ENCODE measurements at places on chromosomes 4 and X.
A peak's percentile ranks its signal among the peaks of the same experiment; 100 is the strongest.

DNA sequence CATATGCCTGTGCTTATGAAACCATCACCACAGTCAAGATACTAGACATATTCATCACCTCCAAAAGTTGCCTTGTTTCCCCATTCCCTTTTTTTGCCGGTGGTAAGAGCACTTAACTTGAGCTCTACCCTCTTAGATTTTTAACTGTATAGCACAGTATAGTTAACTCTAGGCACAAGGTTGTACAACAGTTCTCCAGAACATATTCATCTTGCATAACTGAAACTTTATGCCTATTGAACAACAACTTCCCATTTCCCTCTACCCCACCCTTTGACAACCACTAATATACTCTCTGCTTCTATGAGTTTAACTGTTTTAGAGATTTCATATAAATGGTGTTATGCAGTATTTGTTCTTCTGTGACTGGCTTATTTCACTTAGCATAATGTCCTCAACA is 119.3 kb downstream of the ASB9 start:
- no peak for DNase-seq

DNA sequence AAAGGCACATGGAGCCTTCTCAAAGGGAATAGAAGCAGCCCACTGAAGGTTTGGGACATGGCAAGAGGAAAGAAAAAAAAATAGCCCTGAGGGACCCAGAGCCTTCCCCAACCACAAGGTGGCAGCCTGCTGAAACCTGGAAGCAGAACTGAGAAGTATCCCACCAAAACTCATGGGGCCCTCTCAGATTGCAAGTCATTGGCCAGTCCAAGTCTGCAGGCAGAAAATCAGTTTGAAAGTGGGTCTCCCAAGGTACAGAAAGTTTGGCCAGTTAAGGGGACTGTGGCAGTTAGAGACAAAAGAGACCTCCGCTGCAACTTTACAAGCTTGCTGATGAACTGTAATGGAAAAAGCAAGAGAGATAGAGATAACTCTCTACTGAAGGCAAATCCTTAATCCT is 155.8 kb downstream of the ANTXR2 start:
- DNase-seq: peak; percentile 22

- no peak for DNase-seq
These were observed 77.4 kb downstream of the MTMR1 start for GRCh38 chrX:150770623-150771022.

DNA sequence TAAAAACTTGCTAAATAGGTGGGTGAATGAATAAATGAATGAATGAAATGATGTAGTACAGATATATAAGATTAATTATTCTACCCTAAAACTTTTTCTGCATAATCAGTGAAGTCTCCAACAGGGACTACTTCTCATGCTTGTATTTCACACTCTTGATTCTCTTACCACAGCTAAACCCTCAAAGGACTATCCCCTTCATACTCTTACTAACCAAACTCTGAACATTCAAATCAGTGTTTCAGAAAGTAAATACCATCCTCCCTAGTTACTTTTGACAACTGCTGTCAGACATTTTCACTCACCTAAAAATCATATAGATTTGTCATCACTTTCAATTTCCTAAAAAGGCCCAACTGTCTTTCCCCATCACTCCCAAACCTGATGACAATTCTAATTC is 234.3 kb upstream of the HHIP start:
- DNase-seq: no peak

- no peak for DNase-seq
These were observed 390.3 kb downstream of the SPRY1 start for GRCh38 chr4:123786920-123787319.

- DNase-seq: no peak
These were observed 85.1 kb upstream of the LCORL start for GRCh38 chr4:18106620-18107019.

DNA sequence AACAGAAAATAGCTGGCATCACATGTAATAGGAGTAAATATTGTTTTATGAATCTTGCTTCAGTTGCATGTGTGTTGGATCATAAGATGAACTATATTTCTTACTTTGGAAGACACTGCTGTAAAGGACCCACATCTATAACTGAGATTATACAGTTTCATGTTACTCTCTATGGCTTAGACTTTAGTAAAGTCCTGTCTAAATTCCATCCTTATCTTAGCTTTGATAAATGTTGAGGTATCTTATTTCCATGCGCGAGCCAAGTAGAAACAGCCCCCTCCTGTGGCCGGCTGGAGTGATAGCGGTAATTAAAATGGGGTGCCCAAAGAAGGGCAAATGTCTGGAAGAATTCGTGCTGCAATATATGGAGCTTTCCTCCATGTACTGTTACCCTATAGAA is 43.0 kb downstream of the CCDC158 start:
- no peak for DNase-seq

- DNase-seq: no peak
These were observed 9.0 kb upstream of the NSG1 start for GRCh38 chr4:4377732-4378460.

DNA sequence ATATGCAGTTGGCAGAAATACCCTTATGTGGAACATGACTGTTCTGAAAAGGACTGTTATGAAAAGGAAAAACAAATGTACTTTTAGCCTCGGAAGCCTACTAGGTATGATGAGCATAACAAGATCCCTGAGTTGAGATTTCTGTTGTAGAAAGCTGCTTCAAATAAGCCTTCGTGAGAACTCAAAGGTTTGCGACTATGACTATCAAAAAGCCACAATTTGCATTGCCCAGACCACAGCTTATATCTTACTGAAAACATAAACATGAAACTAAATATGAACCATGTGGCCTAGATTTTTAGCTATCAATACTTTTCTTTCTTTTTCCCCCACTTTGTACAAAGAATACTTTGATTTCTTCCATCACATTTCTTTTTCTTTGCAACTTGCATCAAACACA is 398.2 kb upstream of the LCORL start:
- DNase-seq: no peak

DNA sequence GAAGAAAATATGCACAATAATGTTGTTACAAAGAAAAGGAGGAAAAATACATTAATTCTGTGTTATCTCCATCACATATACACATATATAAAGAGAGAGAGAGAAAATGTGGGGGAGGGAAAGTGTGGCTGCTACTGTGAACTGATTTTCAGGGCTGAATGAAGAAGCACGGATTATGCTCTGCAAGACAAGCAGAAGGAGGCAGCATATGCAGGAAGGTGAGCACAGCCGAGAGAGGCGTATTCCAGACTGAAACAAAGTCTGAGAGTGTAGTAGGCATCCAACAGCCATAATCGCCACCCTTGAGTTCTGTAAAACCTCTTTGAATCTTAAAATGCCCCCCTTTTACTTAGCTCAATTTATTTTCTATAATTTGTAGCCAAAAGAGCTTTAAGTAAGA is 1081.8 kb upstream of the GRID2 start:
- no peak for DNase-seq

- no peak for DNase-seq
These were observed 18.5 kb upstream of the TET2 start for GRCh38 chr4:105128208-105128607.

GRCh38 chrX:107445146-107445545 is 4.3 kb upstream of the FRMPD3 start:
- DNase-seq: no peak

- DNase-seq: no peak
These were observed 330.1 kb downstream of the BMPR1B start for GRCh38 chr4:95087657-95088455.

GRCh38 chrX:24378706-24379105 is 18.3 kb downstream of the SUPT20HL1 start:
- DNase-seq: no peak

GRCh38 chr4:43458293-43458692 is 565.8 kb downstream of the GRXCR1 start:
- no peak for DNase-seq

GRCh38 chrX:140274811-140275525 is 229.9 kb downstream of the SOX3 start:
- DNase-seq: no peak

- no peak for DNase-seq
These were observed 25.6 kb upstream of the TEX13C start for GRCh38 chrX:125293850-125294780.

DNA sequence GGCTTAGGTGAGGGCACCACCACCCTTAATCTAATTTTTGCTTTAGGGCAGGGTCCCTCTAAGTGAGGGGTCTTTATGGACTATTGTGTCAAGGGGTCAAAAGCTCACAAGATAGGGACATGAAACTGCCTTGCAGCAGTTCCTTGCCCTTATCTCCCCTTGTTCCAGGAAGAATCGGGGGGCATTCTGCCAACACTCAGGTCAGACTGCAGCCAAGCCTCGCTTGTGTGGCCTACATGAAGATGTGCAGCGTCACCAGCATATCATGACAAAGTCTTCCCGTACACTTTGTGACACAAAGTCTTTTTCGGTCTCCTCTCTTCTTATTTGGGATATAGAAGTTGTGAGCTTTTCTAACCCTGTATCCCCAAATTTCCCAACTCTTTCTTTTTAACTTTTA is 17.5 kb upstream of the USP9X start:
- no peak for DNase-seq

DNA sequence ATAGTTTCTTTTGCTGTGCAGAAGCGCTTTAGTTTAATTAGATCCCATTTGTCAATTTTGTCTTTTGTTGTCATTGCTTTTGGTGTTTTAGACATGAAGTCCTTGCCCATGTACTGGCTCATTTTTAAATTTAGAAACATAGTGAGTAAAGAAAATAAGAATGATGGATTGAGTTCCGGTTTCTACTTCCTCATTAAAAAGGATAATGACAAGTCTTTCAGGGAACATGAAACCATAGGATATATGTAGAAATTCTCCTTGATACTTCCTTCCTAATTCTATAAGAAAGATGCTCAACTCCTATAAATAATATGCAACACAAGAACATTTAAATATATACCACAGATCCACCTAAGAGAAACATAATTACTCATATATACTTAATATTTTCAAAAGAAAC is 240.9 kb downstream of the BANK1 start:
- no peak for DNase-seq

DNA sequence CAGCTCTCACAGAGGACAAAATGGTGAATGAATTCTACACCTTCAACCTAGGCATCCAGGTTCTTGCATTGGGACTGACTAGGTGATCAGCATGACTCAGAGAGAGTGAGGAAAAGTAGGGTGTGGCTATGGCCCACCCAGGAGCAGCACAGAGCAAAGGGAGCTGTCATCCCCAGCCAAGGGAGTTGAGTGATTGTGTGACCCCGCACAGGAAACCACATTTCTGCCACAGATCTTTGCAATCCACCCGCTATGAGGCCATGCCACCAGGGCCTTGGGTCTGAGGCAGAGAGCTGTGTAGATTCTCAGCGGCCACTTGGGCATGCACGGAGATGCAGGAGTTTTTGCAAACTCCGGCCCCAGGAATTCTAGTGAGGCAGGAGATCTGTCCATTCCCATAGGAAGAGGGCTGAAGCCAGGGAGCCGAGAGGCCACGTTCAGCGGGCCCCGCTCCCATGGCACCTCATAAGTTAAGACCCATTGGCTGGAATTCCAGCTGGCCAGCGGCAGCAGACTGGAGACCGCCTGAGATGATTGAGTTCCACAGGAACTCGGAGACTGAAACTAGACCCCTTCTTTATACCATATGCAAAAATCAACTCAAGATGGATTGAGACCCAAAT is 75.9 kb downstream of the NAA11 start:
- no peak for DNase-seq

- DNase-seq: no peak
These were observed 206.8 kb downstream of the CHRDL1 start for GRCh38 chrX:110588853-110589252.

GRCh38 chr4:136818811-136819330 is 713.4 kb downstream of the PCDH18 start:
- DNase-seq: no peak

- DNase-seq: no peak
These were observed 561.5 kb downstream of the ANKRD50 start for GRCh38 chr4:124151031-124151430.

DNA sequence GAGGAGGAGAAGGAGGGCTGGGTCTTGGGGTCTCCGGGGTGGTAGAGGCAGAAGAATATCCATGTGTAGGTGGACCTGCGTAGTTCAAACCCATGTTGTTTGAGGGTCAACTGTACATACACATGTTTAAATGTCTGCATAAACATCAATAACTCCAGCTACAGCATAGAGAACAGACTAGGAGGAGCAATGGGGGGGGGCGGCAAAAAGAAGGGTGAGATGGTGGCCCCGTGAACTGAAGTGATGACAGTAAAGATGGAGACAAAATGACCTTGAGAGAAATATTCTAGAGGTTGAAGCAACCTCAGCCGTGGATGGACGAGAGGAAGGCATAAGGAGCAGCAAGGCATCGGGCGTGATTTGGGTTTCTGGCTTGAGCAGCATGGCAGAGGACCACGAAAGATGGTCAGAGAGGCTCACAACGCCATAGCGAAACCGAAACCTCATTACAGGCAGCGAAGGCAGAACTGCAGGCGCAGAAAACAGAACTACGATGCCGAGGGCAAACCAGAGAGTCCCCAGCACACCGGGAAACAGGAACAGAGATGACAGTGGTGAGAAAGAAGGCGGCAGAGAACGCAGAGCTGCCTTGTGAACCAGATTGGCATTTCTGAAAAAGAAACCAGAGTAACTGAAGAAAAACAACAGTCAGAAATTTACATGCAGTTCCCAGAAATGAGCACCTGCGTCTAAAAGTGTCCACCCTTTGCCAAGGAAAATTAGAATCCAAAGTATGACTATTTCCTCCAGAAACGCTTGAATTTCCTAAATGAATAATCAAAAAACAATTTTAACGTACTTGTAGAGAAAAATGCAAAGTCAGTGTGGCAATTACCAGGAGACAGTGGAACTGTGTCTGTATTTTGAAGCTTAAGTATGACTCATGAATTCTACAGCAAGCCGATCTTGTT is 50.3 kb upstream of the ENPP6 start:
- peak; percentile 59 for DNase-seq

DNA sequence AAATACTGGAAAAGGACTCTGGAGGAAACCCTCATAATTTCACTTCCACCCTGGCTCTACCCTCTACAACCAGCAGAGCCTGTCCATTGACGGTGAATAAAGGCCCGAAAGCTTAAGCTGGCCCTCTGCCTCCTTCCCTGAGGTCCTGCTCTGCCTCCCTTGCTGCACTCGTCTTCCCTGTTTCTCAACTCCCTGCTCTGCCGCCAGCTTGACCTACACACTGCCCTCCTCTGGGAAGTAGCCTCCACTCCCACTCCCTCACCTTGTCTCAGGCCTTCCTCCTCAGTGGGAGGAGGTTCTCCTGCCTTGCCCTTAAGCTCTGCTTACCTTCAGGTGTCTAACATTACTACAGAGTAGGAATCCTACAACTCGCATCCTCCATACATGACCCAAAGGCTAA is 608.6 kb upstream of the NR3C2 start:
- DNase-seq: no peak

DNA sequence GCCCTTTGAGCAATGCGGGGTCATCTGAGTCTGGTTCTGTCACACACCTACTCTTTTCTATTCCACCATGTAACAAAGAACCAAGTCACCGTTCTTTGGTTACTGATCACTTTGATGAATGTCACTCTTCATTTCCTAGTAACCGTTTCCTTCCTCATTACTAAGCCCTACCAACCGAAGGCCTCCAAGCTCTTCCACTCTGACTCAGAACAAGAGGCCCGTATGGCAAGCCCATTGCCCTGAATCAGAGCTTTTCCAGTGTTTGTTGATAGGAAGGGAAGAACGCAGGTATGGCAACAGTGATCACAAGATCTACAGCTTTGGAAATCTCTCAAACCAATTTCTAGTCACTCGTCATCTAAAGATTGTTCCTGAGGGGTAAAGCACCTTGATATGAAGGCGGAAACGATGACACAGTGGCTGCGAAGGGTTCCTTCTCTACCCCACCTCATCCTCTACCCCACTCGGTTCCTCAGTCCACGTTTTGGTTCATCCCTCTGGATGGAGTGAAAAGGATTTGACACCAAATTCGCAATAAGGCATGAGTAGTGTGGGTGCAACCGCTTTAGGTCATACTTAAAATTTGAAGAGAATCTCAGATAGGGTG is 28.0 kb upstream of the CD40LG start:
- no peak for DNase-seq
